ENCODE measurements at places on chromosomes 3 and 15. TPM values are rescaled to one million over a fixed set of nuclear protein-coding genes. Genes with fewer than 3 reads are reported as not detected.

DNA sequence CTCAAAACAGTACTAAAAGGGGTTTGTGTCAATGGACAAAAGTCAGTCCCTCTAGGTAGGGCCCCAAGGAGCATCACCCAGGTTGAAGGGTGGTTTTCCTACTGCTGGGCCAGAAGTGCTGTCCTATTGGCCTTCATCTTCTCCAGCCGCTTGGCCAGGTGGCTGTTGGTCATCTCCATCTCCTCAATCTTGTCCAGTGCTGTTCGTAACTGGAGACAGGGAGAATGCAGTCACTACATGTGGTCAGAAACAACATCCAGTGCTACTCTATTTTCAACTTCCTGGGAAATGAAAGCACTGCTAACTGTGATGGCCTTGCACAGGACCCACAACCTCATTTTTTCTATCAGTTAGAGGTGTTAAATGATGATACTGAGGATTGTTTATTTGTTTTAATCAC, 60.4 kb downstream of the MLH1 start:
- no peak overlapping the region for H3K27ac ChIP-seq
- peaks cover 29% of the 10 kb centered on the region for H3K36me3 ChIP-seq
- H3K4me1 ChIP-seq, result no peaks in the 10 kb centered on the region
- H3K4me3 ChIP-seq, result no peak overlapping the region
- no peak for DNase-seq

- peaks cover 2% of the 10 kb centered on the region for H3K36me3 ChIP-seq
- no peak overlapping the region for H3K4me3 ChIP-seq
- no peak overlapping the region for H3K27ac ChIP-seq
- H3K4me1 ChIP-seq, result no peaks in the 10 kb centered on the region
- peaks cover 1% of the 10 kb centered on the region for H3K27me3 ChIP-seq
Observed at GRCh38 chr3:172635588-172635987, 75.3 kb downstream of the NCEH1 start.

The WNT5A gene
- total RNA-seq, result 5.6 TPM

The SCAANT1 gene
- not detected for total RNA-seq

DNA sequence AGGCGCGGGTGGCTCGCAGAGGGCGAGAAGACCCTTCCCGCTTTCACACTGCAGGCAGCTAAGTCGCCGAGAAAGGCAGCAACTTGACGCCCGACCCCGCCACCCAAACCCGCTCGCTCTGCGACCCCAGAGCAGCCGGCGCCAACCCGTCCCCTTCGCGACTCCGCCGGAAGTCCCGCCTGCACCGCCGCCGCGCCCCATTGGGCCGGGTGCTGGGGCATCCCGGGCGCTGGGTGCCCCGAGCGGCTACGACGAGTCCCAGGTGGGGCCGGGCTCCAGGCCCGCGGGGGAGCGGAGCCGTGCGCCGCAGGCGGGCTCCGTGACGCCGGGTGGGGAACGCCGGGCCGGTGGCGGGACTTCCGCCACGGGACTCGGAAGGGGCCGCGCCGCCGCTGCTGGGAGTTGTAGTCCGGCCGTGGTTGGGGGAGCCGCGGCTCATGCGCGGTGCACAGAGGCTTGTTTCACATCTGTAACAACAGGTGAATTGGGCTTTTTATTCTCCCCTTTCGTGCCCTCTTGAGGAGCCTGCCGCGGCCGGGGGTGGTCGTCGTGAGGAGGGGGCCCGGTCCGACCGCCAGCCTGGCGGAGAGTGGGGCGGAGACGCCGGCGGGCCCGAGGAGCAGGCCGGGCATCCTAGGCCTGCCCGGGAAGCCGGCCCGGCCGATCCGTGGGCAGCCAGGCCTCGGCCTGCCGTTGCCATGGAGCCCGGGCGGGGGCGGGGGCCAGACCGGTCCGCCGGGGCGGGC, at the start of gene DHX30:
Gene DHX30 (plus strand): TSS at position 405 of the 746 bp plus-strand sequence. CDS start 7,546 bp downstream, outside the sequence.
- peak; percentile 91 for DNase-seq
- peaks cover 21% of the 10 kb centered on the region for H3K36me3 ChIP-seq
- peak within 1 kb of the TSS; percentile 89 for H3K4me3 ChIP-seq

DNA sequence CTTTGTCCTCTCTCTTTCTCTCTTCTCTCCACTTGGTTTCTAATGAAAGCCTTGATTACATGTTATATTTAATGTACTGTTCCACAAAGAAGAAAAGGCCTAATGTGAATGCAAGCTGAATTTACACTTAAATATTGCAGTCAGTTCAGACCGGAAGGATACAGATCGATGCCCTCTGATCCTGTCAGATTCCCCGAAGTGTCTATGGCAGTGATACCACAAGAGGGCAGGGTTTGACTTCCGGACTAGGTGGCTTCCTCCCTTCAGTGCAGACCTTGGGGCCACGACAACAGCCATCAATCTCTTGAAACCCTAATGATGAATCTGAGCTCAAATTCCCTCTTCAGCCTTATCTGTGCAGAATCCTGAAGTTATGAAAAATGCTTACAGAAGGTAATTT, 29.5 kb downstream of the AGTR1 start:
- H3K36me3 ChIP-seq, result no peaks in the 10 kb centered on the region
- H3K27me3 ChIP-seq, result no peaks in the 10 kb centered on the region
- H3K27ac ChIP-seq, result no peak overlapping the region
- DNase-seq, result no peak
- H3K4me1 ChIP-seq, result no peaks in the 10 kb centered on the region
- H3K4me3 ChIP-seq, result no peak overlapping the region

The ZIC4 gene
- not detected for total RNA-seq

DNA sequence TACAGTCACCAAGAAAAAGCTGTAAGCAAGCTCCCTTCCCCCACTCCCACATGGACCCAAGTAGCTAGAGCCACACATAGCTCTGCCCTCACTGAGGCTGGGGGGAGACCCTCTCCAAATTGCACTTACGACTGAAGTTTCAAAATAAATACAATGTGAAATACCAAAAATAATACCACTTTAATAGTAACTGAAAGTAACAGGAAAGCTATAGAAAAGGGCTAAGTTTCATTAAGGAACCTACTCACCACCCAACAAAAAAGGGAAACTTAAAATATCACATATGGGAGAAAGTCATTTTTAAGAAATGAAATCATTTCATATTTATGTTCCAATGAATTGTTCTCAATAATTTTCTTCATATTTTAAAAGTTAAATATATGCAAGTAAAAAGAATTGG, 130.4 kb upstream of the UBE2E2 start:
- H3K4me1 ChIP-seq, result peaks cover under 1% of the 10 kb centered on the region
- H3K27ac ChIP-seq, result no peak overlapping the region
- no peaks in the 10 kb centered on the region for H3K36me3 ChIP-seq
- H3K27me3 ChIP-seq, result no peaks in the 10 kb centered on the region
- no peak overlapping the region for H3K4me3 ChIP-seq

DNA sequence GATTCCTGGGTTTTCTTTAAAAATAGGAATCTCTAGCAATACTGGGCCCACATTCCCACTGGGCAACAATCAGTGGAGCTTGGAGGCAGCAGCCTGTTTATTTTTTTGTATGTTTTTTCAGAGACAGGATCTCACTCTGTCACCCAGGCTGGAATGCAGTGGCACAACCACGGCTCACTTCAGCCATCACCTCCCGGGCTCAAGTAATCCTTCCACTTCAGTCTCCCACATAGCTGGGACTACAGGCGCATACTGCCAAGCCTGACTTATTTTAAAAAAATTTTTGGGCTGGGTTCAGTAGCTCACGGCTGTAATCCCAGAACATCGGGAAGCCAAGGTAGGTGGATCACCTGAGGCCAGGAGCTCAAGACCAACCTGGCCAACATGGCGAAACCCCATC, 29.1 kb upstream of the GNB5 start:
- no peak overlapping the region for H3K27ac ChIP-seq
- H3K36me3 ChIP-seq, result peaks cover 16% of the 10 kb centered on the region
- no peaks in the 10 kb centered on the region for H3K27me3 ChIP-seq
- no peak overlapping the region for H3K4me3 ChIP-seq

GRCh38 chr15:98933406-98933805, 74.2 kb downstream of the PGPEP1L start:
- no peak overlapping the region for H3K4me3 ChIP-seq
- no peaks in the 10 kb centered on the region for H3K27me3 ChIP-seq
- DNase-seq, result no peak
- H3K36me3 ChIP-seq, result peaks cover 45% of the 10 kb centered on the region

The TPRG1 gene
- total RNA-seq, result 0.37 TPM

The CEP152 gene
- 16.2 TPM for total RNA-seq

DNA sequence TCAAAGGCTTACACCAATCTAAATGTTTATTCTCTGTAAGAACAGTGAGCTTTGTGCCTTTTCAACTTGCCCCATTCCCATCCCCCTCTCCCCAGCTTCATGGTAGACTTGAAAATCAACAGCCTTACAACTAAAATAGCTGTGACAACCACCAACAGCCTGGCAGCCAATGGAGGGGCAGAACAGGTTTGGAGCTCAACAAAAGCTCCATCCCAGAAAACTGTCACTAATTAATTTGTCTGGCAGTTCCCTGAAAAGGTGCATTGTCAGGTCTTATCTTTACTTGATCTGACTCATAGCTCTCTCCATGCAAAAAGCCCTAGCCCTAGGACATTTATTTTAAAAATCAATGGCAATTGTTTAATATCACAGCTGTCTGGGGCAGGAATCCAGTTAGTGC, 22.6 kb downstream of the MTHFS start:
- no peak overlapping the region for H3K27ac ChIP-seq
- no peak overlapping the region for H3K4me3 ChIP-seq
- no peak for DNase-seq
- no peaks in the 10 kb centered on the region for H3K27me3 ChIP-seq
- 0 out of 2 replicates have a peak, but pooled peaks cover 2% of the 10 kb centered on the region for H3K36me3 ChIP-seq

DNA sequence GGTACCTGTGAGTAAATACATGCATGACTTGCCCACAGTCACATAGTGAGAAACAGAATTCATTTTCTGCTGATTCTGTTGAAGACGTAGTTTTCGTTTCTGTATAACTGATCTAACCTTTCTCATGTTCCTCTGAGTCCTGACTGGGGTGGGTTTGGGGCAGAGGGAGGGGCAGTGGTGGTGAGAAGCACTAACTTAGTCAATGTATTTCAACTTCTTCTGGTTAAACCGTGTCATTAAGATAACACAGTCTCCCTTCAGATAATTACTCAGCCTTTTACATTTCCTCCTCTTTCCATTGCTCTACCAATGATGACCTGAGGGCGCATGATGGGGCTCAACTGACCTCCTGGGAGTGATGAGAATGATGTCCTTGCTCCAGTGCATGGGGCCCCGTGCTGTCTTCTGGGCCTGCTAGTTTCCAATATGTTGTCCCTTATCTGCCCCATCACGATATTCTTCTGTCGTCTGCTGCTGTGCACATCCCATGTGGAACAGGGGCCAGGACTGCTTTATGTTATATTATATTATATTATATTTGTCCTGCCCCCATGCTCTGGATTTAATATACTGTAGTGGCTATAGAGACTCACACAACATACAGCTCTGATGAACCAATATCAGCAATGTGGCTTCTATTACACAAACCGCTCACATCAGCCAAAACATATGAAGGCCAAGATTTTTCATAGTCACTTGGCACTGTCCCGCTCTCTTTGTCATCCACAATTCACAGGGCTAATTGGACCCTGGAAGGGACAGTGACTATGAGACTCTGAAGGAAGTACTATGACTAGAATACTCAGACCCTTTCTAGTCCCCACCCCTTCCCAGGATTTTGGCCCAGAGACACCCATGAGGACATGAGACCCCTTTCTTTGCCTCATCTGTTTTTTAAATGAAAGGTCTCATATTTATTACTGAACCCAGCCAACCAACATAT, 407.1 kb upstream of the MCTP2 start:
- no peaks in the 10 kb centered on the region for H3K27me3 ChIP-seq
- H3K4me1 ChIP-seq, result peaks cover under 1% of the 10 kb centered on the region
- DNase-seq, result no peak
- no peak overlapping the region for H3K4me3 ChIP-seq
- no peaks in the 10 kb centered on the region for H3K36me3 ChIP-seq

- no peaks in the 10 kb centered on the region for H3K27me3 ChIP-seq
- H3K27ac ChIP-seq, result no peak overlapping the region
- H3K36me3 ChIP-seq, result no peaks in the 10 kb centered on the region
Observed at GRCh38 chr3:139620438-139620837, 57.3 kb downstream of the NMNAT3 start.

DNA sequence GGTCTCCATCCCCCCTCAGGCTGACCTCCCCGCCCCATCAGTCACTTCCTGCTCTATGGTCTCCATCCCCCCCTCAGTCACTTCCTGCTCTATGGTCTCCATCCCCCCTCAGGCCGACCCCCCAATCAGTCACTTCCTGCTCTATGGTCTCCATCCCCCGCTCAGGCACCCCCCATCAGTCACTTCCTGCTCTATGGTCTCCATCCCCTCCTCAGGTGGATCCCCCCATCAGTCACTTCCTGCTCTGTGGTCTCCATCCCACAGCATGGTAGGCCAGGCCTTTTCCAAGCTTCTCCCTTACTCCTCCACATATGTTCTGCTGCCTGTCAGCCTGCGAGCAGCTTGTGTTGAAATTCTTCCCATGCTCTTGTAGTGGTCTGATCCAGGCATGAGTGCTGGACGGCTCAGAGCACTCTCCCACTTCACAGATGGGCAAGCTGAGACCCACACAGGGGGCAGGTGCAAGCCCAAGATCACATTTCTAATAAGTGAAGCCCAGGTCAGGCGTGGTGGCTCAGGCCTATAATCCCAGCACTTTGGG, 36.8 kb downstream of the BDH1 start:
- no peaks in the 10 kb centered on the region for H3K27me3 ChIP-seq
- H3K27ac ChIP-seq, result no peak overlapping the region
- H3K4me3 ChIP-seq, result no peak overlapping the region

The TLR9 gene
- not detected for total RNA-seq

DNA sequence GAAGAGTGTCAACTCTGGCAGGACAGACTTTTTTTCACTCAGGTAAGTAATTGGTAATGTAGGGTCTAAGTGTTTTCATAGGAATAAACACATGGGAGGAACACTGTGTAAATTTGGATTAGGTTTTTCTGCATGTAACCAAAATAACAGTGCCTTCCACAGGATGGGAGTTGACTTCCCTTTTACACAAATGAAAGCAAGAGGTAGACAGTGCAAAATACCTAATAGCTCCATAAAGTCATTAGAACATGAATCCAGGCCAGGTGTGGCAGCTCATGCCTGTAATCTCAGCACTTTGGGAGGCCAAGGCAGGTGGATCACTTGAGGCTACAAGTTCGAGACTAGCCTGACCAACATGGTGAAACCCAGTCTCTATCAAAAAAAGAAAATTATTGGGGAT, 25.5 kb upstream of the MYO1E start:
- peaks cover 8% of the 10 kb centered on the region for H3K27me3 ChIP-seq
- no peak for DNase-seq
- no peaks in the 10 kb centered on the region for H3K36me3 ChIP-seq

The CAMK2N2 gene
- total RNA-seq, result 16.9 TPM

DNA sequence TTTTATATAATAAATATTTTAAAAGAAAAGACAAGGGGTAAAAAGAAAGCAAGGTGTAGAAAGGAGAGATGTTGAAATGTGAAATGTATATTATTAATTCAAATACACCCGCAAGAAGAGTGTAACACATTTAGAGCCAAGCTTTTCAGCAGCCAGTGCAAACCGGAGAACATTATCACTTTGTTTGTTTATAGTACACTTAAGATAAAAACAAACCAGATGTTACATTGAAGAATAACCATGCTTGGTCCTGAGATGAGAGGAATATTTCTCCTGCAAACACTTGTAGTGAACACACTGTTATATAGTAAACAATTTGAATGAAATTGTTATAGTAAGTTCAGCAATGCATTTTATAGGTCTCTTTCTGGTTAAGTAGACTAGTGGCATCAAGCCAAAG, 1441.5 kb downstream of the OTOL1 start:
- no peak overlapping the region for H3K27ac ChIP-seq
- no peaks in the 10 kb centered on the region for H3K36me3 ChIP-seq
- DNase-seq, result no peak
- H3K4me1 ChIP-seq, result no peaks in the 10 kb centered on the region
- no peaks in the 10 kb centered on the region for H3K27me3 ChIP-seq

- H3K4me3 ChIP-seq, result peak within 1 kb of the TSS; percentile 73
- H3K27me3 ChIP-seq, result no peaks in the 10 kb centered on the region
- H3K4me1 ChIP-seq, result no peaks in the 10 kb centered on the region
- H3K27ac ChIP-seq, result no peak within 1 kb of the TSS
- H3K36me3 ChIP-seq, result no peaks in the 10 kb centered on the region
Observed at GRCh38 chr3:122021811-122022401, at the start of gene ILDR1. ILDR1 (minus strand) TSS chr3:122022247; CDS start chr3:122022077, 170 bp downstream.

Measured in H1 (cell line).